ENCODE measurements at places on chromosomes 6 and 20.

DNA sequence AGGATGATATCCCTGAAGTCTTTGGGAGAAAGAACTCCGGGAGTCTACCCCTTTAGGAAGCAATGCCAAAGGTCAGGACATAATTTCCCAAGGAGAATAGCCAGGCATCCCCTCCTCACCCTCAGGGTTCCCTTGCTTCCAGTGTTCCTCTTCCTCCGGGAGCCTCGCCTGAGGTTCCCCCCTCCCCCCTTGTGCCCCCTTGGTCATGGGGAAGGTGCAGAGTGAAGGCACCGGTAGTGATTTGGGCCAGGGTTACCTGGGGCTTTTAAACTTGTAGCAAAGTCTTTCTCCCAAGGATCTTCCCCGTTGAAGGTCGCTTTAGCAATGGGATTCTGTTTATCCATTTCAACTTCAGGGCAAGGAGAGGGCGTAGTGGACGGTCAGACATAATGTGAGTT is 1.2 kb downstream of the ISM1 start:
- no peak for DNase-seq

DNA sequence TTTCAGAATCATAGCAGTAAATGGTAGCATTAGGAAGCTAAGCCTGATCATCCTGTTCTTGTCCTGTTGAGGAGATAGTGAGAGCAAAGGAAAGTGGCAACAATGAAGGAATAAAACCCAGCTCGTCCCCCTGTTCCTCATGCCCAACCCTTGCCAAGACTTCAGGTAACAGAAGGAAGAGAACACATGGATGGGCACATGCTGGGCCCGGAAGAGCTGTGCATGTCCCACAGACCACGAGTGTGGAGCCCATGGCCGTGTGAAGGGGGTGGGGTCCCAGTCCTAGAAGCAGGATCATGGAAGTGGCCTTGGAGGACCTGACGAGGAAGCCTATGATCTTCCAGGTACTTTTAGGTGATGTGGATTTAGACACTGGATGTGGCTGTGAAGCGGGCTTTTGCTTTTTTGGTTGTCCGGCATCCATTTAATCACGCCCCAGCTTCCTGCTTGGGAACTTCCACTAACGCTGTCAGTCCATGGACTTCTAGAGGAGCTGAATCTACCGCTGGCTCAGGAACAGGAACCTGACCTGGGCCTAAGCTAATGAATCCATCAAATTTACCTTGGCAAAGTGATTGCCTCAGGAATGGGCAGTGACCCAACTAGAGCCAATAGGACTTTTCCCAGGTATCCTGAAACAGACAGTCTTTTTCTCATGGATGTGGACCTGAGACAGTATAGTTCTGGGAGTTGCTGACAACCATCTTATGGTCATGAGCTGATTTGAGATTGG is 79.3 kb upstream of the ARMC2 start:
- no peak for DNase-seq

GRCh38 chr20:19973961-19974629 is 43.1 kb upstream of the NAA20 start:
- peak; percentile 42 for DNase-seq

DNA sequence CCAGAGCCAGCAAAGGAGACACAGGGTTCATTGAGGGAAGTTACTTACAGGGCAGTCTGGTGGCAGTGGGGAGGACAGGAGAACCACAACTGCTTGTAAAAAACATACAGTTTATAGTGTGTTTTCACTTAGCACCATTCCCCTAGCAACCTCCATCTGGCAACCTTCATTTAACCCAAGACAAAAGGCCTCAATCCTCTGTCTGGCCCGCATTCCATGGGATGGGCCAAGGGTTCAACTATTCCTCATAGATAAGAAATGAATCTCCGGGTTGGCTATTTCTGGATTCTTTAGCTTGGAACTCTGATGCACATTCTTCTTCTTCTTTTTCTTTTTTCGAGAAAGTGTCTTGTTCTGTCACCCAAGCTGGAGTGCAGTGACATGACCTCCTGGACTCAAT is 26.3 kb upstream of the FYN start:
- no peak for DNase-seq

DNA sequence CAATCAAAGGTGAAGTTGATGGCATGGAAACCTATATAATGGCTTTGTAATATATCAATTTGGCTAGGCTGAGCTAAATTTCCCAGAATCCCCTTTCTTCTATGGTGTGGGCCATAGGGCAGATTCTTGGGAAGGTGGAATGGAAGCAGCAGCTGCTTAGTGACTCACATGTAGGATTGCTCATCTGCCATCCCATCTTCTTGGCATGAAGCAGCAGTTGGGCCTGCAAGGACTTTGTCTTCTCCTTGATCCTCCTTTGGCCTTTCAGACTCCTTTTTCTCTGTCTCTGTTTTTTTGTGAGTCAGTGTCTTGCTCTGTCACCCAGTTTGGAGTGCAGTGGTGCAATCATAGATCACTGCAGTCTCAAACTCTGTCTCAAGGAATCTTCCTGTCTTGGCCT is 52.6 kb upstream of the CEP162 start:
- no peak for DNase-seq

DNA sequence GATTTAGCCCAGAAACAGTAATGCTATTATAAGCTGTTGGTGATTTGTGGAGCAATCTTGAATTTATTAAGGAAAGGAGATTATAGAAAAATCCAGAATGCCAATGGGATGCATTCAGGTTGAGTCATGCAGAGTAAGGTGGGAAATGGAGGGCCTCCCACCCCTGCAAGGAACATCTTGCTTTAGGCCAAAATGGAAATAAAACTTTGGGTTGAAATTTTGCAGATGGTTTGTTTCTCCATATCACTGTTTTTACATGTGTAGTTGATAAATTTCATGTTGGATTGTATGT is 152.4 kb downstream of the BCAS1 start:
- DNase-seq: no peak

GRCh38 chr6:150992262-150992661 is 126.8 kb downstream of the MTHFD1L start:
- no peak for DNase-seq

Data from CD4-positive, alpha-beta T cell treated with Interleukin-15 for 1 hour (primary cell).